CD4-positive, CD25-positive, alpha-beta regulatory T cell (primary cell): ENCODE measurements at places on chromosomes 7 and 10. TPM values are rescaled to one million over a fixed set of nuclear protein-coding genes. Genes with fewer than 3 reads are reported as not detected.

DNA sequence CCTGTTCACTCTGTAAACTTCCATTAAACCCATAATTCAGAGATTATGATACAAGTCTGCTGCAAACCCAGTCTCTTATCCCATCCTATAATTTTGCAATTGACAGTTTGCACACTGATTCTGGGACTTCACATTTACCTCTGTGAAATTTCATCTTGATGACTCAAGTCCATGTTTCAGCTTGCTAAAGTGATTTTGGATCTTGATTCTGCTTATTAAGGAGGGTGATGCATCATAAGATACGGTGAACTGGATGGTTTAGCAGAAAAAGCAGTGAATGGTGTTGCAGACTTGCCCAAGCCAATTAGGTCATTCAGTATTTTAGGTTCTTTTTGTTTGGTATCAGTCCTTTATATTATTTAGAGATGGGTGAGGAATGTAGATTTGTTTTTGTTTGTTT lies 125.5 kb upstream of the PODXL start:
- peaks cover 6% of the 10 kb centered on the region for H3K27me3 ChIP-seq
- no peak for DNase-seq
- H3K4me1 ChIP-seq = no peaks in the 10 kb centered on the region

GRCh38 chr7:76000566-76000965 lies 6.2 kb upstream of the TMEM120A start:
- H3K4me1 ChIP-seq = peaks cover 12% of the 10 kb centered on the region
- H3K27me3 ChIP-seq = no peaks in the 10 kb centered on the region
- peaks cover 26% of the 10 kb centered on the region for H3K36me3 ChIP-seq
- no peak for DNase-seq
- no peak overlapping the region for H3K27ac ChIP-seq
- H3K4me3 ChIP-seq = no peak overlapping the region

GRCh38 chr7:33836797-33837355 lies 68.5 kb upstream of the BMPER start:
- no peaks in the 10 kb centered on the region for H3K27me3 ChIP-seq
- no peak overlapping the region for H3K4me3 ChIP-seq
- DNase-seq = no peak
- no peak overlapping the region for H3K27ac ChIP-seq
- no peaks in the 10 kb centered on the region for H3K36me3 ChIP-seq

- no peaks in the 10 kb centered on the region for H3K36me3 ChIP-seq
- no peaks in the 10 kb centered on the region for H3K27me3 ChIP-seq
- no peaks in the 10 kb centered on the region for H3K4me1 ChIP-seq
- no peak for DNase-seq
Measured at GRCh38 chr10:132257271-132257670, 50.5 kb downstream of the STK32C start.

- no peak overlapping the region for H3K4me3 ChIP-seq
- peaks cover 29% of the 10 kb centered on the region for H3K36me3 ChIP-seq
- H3K27me3 ChIP-seq = no peaks in the 10 kb centered on the region
- DNase-seq = no peak
- H3K27ac ChIP-seq = no peak overlapping the region
Measured at GRCh38 chr7:30561389-30561788, 33.3 kb upstream of the GARS1 start.

The OR13A1 gene
- not detected for total RNA-seq

- no peak overlapping the region for H3K4me3 ChIP-seq
- H3K4me1 ChIP-seq = no peaks in the 10 kb centered on the region
- no peak overlapping the region for H3K27ac ChIP-seq
- H3K27me3 ChIP-seq = no peaks in the 10 kb centered on the region
- no peak for DNase-seq
Measured at GRCh38 chr7:2171855-2172254, 60.9 kb downstream of the MAD1L1 start.

DNA sequence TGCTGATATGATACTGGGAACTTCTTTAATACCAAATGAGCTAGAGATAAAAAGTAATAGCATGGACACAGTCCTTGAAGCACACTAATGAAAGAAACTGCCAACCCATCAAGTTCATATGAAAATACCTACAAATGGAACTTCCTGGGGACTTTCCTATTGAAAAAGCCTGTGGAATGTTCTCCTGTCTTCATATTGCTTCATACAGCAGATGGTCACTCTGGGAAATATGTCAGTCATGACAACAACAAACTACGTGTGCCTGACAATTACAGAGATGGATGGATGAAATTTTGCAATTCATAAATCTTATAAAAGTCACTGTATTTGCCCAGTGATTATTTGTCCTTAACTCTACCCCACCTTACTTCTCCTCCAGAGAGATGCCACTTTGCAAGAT lies 106.6 kb upstream of the COL1A2 start:
- no peaks in the 10 kb centered on the region for H3K36me3 ChIP-seq
- DNase-seq = no peak
- H3K27me3 ChIP-seq = no peaks in the 10 kb centered on the region
- H3K4me3 ChIP-seq = no peak overlapping the region

GRCh38 chr10:112208292-112208691 lies 24.7 kb upstream of the GPAM start:
- H3K27ac ChIP-seq = no peak overlapping the region
- no peak overlapping the region for H3K4me3 ChIP-seq
- H3K4me1 ChIP-seq = no peaks in the 10 kb centered on the region
- peaks cover 5% of the 10 kb centered on the region for H3K27me3 ChIP-seq
- DNase-seq = no peak

- no peaks in the 10 kb centered on the region for H3K4me1 ChIP-seq
- DNase-seq = no peak
- H3K27ac ChIP-seq = no peak overlapping the region
- H3K4me3 ChIP-seq = no peak overlapping the region
- H3K27me3 ChIP-seq = peaks cover 7% of the 10 kb centered on the region
- no peaks in the 10 kb centered on the region for H3K36me3 ChIP-seq
Measured at GRCh38 chr10:113927440-113927839, 73.0 kb downstream of the NHLRC2 start.

GRCh38 chr7:4782333-4783291 lies 7.2 kb downstream of the AP5Z1 start:
- H3K27ac ChIP-seq = no peak overlapping the region
- no peak for DNase-seq
- H3K36me3 ChIP-seq = peaks cover 63% of the 10 kb centered on the region
- no peaks in the 10 kb centered on the region for H3K27me3 ChIP-seq
- H3K4me3 ChIP-seq = no peak overlapping the region

The HECW1 gene
- total RNA-seq = 0.52 TPM

GRCh38 chr10:96306516-96306915 lies 2.3 kb downstream of the DNTT start:
- no peak overlapping the region for H3K4me3 ChIP-seq
- H3K27ac ChIP-seq = no peak overlapping the region
- peaks cover 30% of the 10 kb centered on the region for H3K27me3 ChIP-seq

- H3K4me1 ChIP-seq = no peaks in the 10 kb centered on the region
- DNase-seq = no peak
- peaks cover 4% of the 10 kb centered on the region for H3K27me3 ChIP-seq
- H3K27ac ChIP-seq = no peak overlapping the region
- no peaks in the 10 kb centered on the region for H3K36me3 ChIP-seq
- no peak overlapping the region for H3K4me3 ChIP-seq
Measured at GRCh38 chr10:117250411-117250810, 9.5 kb downstream of the SLC18A2 start.

The C10orf62 gene
- not detected for total RNA-seq

The PDZD7 gene
- 3.5 TPM for total RNA-seq

GRCh38 chr7:83085299-83085698 lies 77.4 kb downstream of the PCLO start:
- H3K27ac ChIP-seq = no peak overlapping the region
- no peaks in the 10 kb centered on the region for H3K36me3 ChIP-seq
- DNase-seq = no peak
- H3K4me3 ChIP-seq = no peak overlapping the region

- no peaks in the 10 kb centered on the region for H3K4me1 ChIP-seq
- no peak overlapping the region for H3K27ac ChIP-seq
- no peak overlapping the region for H3K4me3 ChIP-seq
- DNase-seq = no peak
- H3K36me3 ChIP-seq = no peaks in the 10 kb centered on the region
- H3K27me3 ChIP-seq = no peaks in the 10 kb centered on the region
Measured at GRCh38 chr10:60203993-60204618, 185.6 kb downstream of the ANK3 start.

- DNase-seq = no peak
- no peak overlapping the region for H3K27ac ChIP-seq
- no peak overlapping the region for H3K4me3 ChIP-seq
- H3K4me1 ChIP-seq = no peaks in the 10 kb centered on the region
- H3K36me3 ChIP-seq = no peaks in the 10 kb centered on the region
Measured at GRCh38 chr10:13686331-13686752, 99.6 kb downstream of the PRPF18 start.

DNA sequence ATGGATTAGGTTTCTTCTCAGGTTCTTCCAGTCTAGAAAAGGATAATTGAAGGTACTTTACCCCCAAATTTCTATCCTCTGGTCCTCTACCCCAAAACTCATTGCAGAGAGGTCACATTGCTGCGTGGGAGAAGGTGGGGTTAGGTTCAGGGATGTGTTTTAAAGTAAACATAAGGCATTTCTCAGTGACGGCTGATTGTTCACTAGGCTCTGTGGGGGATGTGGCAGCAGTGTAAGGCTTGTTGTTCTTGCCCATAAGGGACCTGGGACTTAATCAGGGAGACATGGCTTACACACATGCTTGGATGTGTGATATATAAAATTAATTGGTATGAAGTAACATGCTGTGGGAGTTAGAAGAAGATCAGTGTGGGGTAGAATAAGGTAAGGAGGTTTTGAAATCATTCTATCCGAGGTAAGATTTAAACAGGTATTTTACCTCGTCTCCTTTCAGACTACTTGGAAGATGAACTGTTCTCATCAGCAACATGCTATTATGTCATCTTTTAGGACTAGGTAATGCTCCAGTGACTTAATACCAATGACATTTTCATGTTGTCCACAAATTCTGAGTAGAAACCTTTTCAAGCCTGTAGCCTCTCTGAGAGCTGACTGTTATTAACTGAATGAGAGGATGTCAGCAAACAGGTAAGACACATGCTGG lies 6.6 kb downstream of the CCDC126 start:
- H3K27me3 ChIP-seq = no peaks in the 10 kb centered on the region
- DNase-seq = no peak
- no peak overlapping the region for H3K27ac ChIP-seq
- peaks cover 3% of the 10 kb centered on the region for H3K36me3 ChIP-seq

- no peaks in the 10 kb centered on the region for H3K27me3 ChIP-seq
- no peaks in the 10 kb centered on the region for H3K36me3 ChIP-seq
- H3K27ac ChIP-seq = no peak overlapping the region
- H3K4me3 ChIP-seq = no peak overlapping the region
Measured at GRCh38 chr10:10699427-10699826, 318.2 kb upstream of the CELF2 start.

The GCK gene
- not detected for total RNA-seq

DNA sequence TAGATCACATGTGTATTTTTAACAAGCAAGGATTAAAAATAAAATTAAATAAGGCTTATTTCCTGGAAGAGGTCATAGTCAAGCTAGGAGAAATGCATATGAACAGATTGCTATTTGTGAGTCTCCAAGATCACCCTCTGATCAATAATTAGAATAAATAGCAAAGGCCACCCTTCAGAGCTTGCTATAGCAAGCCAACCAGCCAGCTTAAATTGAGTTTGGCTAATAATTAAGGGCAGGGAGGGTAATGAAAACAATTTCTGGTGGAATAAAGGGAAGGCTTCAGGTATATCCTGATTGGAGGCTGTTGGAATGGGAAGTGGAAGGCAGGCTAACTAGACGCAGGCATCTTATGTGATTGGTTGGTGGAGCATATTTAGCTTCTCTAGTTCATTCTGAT lies 403.5 kb downstream of the ARL4A start:
- H3K27me3 ChIP-seq = no peaks in the 10 kb centered on the region
- no peak for DNase-seq
- no peaks in the 10 kb centered on the region for H3K4me1 ChIP-seq
- H3K4me3 ChIP-seq = no peak overlapping the region
- H3K36me3 ChIP-seq = no peaks in the 10 kb centered on the region

DNA sequence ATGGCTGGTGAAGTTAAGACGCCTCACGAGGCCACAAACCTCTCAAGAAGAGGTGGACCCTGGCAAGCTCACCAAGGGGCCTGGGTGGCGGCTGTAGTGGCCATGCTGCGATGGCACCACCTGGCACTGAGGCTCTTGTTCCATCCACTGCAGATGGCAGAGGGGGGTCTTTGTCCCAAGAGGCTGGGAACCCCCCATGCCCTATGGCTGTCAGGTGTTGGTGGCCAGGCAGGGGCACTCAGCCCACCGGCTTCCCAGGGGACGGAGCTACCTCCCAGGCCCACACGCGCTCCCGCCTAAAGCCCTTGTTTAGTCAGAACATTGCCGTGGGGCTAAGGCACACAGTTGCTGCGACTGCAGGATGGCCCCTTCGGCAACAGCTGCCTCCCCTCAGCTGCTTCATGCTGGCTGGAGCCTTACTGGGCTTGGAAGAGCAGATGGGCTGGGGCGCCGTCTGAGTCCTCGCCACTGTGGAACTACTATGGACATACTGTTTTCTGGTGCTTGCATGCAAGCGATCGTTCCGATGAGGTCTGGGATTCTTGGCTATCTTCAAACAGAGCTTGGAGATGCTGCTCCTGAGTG lies 46.8 kb downstream of the DPYSL4 start:
- no peak overlapping the region for H3K4me3 ChIP-seq
- no peak for DNase-seq
- peaks cover 10% of the 10 kb centered on the region for H3K4me1 ChIP-seq
- H3K27me3 ChIP-seq = no peaks in the 10 kb centered on the region
- no peaks in the 10 kb centered on the region for H3K36me3 ChIP-seq

- no peaks in the 10 kb centered on the region for H3K36me3 ChIP-seq
- H3K4me3 ChIP-seq = no peak overlapping the region
- no peaks in the 10 kb centered on the region for H3K27me3 ChIP-seq
- H3K4me1 ChIP-seq = no peaks in the 10 kb centered on the region
Measured at GRCh38 chr7:122430710-122431109, 126.2 kb upstream of the FEZF1 start.

DNA sequence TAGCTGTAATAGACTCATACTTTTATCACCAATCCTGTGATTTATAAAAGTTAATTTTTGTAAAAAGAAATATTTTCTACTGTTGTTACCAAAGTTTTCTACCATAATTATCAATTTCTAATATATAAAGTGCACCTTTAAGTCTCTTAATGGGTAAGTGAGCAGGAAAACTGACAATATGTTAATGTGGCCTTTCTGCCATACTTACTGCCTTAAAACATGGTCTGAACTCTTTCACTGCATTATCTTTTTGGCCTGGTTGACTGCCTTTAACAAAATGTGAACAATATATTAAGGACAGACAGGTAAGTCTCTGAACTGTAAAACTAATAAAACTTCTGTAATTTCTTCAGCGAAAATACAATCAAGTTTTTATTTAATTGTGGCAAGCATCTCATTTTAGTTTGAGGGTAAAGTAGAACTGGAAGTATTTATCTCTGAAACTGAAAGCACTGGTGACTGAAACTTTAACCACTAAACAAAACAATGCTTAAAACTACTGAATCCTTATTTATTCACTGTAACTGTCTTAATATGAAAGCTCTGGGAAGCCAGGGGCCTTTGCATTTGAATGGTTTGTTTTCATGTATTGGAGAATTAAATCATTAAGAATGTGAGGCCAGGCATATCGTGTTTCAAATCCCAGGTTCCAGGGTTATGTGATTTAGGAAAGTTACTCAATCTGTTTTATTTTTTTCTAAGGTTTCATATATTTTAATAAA lies 948.8 kb upstream of the POT1 start:
- DNase-seq = no peak
- H3K4me3 ChIP-seq = no peak overlapping the region
- H3K27ac ChIP-seq = no peak overlapping the region

- no peak overlapping the region for H3K27ac ChIP-seq
- DNase-seq = no peak
- H3K4me1 ChIP-seq = peaks cover 8% of the 10 kb centered on the region
- no peaks in the 10 kb centered on the region for H3K36me3 ChIP-seq
- no peaks in the 10 kb centered on the region for H3K27me3 ChIP-seq
Measured at GRCh38 chr7:140661124-140661523, 11.6 kb upstream of the ADCK2 start.

The CREB5 gene
- 1.3 TPM for total RNA-seq
